Activated T-cell treated with anti-CD3 and anti-CD28 coated beads for 24 hours (primary cell): ENCODE measurements at places on chromosomes 11 and 22.
A peak's percentile ranks its signal among the peaks of the same experiment; 100 is the strongest.

- DNase-seq, result no peak
Observed at GRCh38 chr22:17866127-17866526, 91.9 kb upstream of the BID start.

DNA sequence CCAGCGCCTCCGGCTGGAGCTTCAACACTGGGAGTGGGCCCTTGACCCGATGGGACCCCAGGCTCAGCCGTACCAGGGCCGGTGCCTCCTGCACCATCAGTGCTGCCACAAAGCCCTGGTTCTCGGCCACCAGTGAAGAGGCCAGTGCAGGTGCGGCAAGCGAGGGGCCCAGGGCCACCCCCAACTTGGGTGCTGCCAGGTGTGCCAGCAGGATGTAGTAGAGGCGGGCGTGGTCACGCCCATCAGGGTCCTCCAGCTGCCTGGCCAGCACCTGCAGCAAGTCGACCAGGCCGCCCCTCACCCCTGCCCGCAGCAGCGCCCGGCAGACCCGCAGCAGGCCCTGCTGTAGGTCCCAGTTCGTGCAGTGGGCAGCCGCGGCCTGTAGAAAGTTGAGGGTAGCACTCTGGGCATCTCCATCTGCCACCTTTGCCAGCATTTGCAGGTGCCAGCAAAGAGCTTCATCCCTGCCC, 2.3 kb downstream of the AP5B1 start:
- no peak for DNase-seq

DNA sequence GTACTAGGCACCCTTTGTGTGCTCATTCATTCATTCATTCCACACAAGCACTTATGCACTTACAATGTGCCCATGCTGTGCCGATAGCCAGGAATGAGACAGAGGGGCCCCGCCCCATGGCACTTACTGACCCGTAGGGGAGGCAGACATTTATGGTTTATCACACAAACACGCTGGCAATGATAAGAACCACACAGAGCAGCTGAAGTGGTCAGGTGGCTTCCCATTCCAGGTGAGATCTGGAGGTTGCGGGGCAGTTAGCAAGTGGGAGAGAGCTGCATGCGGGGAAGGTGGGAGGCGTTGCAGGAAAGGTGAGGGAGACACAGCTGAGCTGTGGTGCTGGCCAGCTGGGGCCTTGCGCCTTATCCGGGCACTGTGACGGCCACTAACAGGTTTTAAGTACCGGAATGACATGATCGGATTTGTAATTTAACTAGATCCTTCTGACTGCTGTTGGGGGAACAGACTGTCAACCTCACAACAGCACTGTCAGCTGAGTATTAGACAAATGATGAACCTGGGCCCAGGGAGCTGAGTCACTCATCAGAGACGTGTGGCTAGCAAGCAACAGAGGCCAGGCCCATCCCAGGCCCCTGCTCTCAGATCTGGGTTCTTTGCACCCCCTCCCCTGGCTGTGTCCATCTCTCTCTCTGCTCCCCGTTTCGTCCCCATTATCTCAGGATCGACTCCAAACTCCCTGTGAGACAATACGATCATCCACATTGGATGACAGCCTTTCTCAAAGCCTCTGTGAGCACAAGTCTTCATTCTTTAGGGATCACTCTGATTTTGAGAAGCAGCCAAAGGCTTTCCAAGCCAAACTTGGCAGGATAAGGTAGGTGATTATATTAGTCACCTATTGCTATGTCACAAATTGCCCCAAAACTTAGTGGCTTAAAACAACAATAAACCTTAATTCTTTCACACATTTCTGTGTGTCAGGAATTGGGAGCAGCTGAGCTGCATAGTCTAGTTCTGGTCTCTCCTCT, 28.4 kb downstream of the RASD2 start:
- DNase-seq, result no peak

DNA sequence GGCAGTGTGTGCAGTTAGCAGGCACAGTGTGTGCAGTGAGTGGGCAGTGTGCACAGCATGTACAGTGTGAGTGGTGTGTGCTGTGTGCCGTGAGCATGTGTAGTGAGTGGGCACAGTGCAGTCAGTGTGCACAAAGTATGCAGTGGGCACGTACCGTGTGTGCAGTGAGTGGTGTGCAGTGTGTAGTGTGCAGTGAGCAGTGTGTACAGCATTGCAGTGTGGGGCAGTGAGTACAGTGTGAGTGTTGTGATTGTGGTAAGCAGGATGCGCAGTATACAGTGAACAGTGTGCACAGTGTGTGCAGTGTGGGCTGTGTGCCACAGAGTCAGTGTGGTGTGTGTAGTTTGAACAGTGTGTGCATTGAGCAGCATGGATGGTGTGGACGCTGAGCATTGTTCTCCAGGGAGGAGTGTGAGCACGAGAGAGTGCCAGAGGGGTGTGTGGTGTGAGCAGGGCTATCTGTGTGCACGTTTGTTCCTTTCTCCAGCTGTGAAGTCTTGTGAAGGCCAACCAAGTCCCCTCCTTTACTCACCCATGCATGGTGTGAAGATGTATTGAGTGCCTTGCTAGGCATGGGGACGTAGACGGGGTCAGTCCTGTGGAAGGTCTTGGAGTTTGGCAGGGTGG, 3.0 kb downstream of the SHANK3 start:
- no peak for DNase-seq

DNA sequence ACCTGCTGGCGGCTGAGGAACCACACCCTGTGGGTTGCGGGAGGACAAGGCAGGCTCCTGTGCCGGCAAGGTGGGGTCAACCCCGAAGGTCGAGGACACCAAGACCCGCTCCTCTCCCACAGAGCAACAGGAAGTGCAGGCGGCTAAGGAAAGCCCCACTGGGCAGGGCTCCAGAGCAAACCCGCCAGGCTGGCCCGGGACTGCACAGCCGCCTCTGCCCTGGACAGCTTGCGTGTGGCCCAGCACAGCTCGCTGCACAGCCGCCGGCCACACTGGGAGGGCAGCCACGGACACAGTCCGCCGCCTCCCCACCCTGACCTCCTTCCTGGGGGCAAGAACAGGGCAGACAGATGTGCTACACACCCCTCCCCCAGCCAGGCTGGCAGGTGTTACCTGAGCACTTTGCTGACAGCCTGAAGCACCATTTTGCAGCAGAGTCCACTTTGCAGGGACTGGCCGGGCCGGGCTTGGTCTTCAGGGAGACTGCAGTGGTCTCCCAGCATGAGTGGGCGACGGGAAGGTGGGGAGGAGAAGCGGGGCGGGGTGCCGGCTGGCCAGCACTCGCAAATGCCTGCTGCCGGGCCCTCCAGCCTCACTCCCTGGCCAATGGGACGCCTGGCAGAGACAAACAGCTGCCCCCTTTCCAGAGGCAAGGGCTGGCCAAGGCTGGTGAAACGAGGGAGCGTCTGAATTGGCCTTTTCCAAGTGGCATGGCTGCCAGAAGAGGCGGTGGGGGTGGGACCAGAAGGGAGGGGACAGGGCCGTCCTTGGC, at the start of gene MOB2:
Gene MOB2 (minus strand): TSS at position 726 of the 772 bp plus-strand sequence. CDS start 223 bp downstream, at position 503.
- DNase-seq, result no peak

DNA sequence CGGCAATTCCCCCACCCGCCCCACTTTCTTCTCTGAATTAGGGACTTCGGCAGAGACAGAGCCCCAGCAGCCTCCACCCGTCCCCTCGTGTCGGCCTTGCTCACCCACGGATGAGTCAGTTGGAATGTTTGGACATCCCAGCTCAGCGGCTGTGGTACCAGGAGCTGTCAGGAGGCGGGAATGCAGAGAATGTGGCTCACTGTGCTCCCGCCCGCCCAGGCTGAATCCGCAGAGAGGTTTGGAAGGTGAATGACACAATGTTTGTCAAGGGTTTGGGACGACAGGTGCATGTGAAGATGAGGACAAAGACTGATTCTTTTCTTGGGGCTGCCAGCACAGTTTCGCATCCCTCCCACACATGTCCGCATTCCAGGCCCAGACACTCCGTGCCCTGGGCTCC, 39.6 kb downstream of the LIF start:
- DNase-seq, result no peak

DNA sequence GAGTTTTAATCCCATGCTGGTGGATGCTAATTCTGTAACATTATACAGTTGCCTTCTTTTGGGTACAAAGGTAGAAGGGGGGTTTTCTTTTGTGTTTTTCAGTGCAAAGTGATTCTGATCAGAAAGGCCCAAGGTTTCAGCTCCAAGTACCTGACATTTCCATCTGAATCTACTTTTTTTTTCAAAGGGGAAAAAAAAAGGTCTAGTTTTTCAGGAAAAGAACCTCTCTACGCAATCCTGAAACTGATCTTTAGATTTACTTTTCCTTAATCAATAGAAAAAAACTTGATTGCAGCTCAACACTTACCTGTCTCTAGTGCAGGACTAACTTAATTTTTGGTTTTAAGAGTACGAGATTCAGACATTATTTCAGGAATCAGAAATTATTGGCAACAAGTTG, at the start of gene TECTA:
Gene TECTA (plus strand): TSS at position 301 of the 400 bp plus-strand sequence. CDS start 1,423 bp downstream, outside the sequence.
- no peak for DNase-seq

DNA sequence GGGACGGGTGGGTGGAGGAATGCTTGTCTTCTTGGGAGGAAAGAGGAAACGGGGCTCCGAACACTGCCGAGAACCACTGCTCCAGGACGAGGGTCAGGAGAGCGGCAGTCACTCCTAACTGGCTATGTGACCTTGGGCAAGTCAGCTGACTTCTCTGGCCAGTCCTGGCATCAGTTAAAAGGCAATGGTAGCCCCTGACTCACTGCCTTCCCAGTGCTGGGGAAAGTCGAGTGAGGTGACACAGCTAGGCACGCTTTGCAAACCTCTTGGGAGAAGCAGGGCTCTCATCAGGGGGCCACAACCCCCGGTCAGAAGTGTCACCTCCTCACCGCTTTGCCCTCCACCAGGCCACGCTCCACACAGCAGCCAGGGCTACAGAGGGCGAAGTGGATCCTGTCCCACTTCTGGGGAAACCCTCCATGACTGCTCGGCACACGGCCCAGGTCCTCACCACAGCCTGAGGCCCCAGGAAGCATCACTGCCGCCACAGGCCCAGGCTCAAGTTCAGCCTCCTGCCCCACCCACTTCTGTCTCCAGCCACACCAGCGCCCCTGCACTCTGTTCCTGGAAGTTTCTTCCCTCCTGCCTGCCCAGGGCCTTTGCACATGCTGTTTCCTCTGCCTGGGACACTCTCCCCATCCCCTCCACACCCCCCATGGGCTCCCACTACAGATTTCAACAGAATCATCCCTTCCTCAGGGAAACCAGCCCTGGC, 16.3 kb downstream of the IL2RB start:
- DNase-seq, result no peak

GRCh38 chr11:118953265-118953664, 2.8 kb upstream of the UPK2 start:
- DNase-seq, result no peak

DNA sequence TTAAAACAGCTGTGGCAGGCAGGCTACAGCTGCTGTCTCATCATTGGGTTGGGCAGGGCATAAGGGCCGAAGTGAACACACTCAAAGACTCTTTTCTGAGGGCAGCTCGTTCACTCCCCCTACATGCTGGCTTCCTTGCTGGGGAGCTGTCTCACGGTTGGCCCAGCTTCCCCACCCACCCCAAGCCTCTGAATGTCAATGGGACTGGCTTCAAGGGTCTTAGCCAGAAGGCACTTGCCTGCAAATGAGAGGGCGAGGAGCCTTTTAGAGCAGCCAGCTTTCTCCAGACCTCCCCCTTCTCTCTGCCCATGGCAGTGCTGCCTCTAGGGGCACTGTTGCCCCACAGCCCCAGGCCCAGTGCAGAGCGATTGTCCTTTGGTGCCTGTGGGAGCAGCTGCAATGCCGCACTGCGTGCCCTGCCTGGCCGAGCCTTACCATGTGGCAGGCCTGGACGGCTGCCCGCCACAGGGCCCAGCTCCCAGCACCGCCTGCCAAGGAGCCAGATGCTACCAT, 94.7 kb upstream of the RASSF10 start:
- no peak for DNase-seq

DNA sequence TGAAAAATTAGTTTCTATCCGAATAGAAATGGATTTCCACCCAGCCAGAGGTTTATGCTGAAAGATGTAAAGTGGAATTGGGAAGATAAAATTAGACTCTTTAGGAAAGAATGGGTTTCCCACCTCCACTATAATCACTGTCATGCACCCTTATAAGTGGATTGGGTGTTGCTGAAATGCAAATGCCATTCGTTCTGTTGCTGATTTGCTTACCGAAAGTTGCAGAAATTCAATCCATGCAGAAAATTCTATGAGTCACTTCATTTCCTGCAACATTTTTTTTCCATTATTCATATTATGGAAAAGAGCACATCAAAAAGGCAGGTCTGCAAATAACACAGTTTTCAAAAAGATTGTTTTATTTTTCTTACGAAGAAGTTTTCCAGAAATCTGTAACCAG, 65.6 kb downstream of the LDLRAD3 start:
- DNase-seq, result no peak

DNA sequence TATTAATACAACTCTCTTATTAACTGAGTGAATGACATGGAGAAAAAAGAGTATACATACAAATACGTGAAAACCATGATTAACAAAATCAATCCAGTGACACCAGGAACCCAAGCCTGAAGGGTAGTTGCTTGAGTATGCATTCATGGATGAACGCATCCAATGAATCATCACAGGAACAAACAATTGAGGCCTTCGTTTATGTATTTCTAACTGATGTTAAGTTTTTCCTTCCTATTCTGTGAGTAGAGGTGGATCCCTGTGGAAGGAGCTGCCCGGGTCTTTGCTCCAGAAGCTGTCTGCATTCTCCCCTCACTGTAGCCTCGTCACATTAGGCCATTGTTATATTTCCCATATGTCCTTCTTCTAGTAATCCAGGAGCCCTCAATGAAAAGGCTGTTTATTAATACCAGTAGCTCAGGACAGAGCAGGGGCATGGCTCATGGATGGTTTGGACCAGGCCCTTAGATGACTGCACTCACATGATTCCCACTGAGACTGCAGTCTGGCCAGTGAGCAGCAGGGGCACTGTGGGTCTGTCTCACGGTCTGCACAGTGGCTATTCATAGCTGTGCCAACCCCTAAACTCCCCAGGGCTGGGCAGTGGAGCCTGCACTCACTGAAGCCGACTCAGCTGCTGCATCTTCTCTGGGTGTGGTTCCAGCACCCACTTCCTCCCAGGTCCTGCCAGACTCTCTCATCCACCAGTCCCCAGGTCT, 128.1 kb upstream of the TOP3B start:
- peak; percentile 17 for DNase-seq

DNA sequence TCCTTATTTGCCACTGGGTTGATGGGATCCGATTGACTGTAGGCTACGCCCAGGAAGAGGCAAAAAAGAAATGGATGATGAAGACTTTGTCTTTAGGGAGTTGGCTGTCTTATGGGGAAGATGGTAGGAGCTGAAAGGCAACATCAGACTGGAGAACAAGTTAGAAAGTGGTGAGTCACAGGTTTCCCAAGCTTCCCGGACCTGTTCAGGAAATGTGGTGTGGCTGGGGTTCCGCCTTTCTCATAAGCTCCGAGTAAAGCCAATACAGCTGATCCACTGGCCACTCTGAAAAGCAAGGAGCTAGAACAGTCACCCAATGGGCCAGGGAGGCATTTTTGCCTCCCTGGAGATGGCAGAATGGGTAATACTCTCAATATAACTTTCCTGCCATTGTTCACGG, 194.5 kb downstream of the SNX19 start:
- DNase-seq, result no peak

DNA sequence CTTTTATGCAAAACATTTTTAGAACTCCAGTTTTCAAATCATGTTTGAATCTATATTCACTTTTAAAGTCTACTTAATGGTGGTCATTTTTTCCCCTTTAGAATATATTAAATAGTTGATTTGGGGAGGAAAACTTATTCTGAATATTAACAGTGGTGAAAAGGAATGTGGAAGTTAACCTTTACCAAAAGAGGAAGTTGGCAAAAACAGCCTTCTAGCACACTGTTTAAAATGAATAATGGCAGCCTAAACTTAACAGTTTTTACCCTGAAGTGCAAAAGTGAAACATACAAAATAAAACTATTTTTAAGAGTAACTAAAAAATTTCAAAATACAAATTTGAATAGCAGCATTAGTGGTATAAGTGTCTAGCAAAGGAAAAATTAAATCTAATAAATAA, 86.4 kb downstream of the GRK3 start:
- no peak for DNase-seq
